Activated CD4-positive, alpha-beta T cell treated with anti-CD3 and anti-CD28 coated beads, Interleukin-10, Interleukin-2, amounts not matched to agents 100 ng/mL and 50 ng/mL, durations not matched to agents 16 hours and 8 hours (primary cell): ENCODE measurements at places on chromosomes 1 and 21.

DNA sequence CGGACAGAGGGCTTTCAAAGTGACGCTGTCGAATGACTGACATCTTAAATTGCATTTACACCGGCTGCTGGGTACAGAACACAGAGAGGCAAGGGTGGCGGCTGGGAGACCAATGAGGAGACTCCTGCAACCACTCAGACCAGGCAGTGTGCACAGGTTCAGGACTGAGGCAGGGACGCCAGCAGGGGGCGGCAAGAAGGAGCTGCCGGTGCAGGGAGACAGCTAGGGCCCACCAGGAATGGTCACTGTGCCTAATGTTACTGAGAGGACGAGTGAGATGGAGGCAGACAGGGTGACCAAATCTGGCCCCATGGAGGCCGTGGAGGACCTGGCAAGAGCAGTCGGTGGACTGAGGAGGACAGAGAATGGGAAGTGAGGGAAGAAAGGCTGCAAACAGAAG is 23.5 kb downstream of the GLIS1 start:
- DNase-seq = peak; percentile 14

DNA sequence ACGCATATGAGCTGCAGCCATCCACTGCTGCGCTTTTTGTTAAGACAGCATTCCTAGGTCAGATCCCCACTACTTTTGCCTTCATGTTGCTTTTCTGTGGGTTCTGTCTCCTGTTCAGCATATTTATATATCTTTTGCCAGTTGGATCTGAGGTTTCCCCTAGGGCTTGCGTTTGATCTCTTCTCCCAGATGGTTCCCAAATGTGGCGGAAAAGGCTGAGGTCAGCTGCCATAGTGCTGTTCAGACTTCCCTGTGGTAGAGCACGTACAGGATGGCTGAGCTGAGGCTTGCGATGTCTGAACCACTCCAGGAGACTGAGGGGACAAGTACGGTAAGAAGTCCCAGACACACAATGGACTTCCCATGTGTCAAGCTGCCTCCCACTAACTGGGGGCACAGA is 39.8 kb downstream of the COL6A1 start:
- DNase-seq = no peak

GRCh38 chr1:227317523-227318015 is 723 bp downstream of the CDC42BPA start:
- DNase-seq = peak; percentile 9

DNA sequence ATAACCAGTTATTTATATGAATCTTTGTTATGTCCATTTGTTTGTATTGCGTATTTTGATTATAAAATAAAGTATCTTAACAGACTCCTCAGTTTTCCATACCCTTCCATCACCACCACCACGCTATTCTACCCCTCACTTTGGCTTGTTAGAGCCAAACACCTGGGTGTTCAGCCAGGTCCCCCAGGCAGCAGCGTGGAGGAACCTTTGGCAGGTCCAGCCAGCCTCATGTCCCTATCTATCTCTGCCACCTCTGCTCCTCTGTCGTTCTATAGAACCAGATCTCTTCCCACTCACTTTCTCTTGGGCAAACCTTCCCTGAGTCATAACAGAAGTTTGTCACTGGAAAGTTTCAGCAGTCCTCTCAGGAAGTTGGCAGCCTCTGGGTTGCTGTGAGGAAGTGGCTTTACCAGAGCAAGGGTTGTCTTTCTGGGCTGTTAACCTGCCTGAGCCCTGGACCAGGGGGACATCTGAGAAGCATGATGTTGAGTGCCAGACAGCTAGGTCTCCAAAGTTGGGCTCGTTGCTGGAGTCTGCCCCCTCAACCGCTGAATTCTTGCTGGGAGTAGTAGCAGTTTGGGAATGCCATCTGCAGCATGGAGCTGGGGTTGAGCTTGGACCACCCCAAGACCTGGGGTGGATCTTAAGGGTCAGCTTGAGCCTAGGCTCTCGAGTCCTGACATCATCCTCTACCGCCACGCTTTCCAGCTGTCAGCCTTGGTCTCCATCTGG is 996 bp upstream of the SH3BGRL3 start:
- peak; percentile 82 for DNase-seq

GRCh38 chr1:201128962-201129361 is 2.0 kb upstream of the ASCL5 start:
- no peak for DNase-seq

DNA sequence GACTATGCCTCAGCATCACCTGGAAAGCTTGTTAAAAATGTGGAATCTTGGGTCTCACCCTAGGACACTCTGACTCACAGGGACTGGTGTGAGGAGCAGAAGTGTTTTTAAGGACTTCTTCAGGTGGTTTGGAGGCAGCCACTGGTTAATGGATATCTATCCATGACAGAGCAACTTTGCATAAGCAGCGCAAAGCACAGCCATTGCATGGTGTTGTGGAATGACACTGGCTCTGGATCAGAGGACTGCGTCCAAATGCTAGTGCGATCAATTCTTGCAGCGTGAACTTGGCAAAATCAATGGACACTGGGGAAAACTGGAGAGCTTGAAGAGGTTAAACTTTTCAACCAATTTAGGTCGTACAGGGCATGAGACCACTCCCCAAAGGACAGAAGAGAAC is 116.8 kb upstream of the FAM78B start:
- no peak for DNase-seq

DNA sequence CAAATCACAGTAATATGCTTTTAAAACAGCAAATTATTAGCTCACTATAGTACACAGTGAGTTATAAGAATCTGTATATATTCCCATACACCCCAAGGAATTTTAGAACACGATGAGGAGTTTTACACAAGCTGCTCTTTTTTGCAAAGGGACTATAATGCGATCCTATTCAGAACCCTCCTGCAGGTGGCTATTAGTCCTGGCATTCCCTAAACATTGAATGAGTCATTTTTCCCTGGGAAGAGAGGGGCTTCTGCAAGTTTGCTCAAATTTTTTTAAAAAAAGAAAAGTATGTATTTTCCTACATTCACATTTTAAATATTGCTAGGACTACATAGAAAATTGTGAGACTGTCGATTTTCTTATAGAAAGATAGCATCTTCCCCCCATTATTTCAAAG is 106.3 kb downstream of the COL11A1 start:
- no peak for DNase-seq

DNA sequence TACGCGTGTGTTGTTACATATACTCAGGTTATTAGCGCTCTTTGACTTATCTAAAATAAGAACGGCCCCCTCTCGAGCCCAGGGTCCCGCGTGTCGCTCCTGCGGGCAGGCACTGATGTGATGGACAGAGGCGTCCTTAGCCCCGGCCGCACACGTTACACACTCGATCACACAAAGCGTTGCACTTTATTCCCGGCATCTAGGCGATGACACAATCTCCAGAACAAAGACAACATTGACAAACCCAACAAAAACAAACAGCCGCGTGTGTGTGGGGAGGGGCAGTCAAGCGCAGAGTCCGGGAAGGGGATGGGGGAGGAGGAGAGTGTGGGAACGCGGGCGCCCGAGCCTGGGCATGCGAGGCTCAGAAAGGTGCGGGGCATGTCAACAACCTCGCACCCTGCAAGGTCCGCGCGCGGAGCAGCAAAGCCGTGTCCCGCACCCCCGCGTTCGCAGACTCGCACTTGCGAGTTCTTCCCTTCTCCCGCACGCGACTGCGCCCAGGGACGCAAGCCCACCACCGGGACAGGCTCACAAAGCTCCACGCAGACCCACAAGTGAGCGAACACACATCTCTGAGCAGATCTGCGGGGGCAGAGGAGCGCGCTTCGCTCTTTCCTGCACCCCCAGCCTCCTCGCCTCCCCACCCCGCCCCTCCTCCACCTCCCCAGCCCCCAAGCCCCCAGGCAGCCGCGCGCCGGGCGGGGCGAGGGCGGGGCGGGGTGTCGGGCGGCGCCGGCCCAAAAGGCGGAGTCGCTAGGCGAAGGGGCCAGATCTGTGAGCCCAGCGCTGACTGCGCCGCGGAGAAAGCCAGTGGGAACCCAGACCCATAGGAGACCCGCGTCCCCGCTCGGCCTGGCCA is at the start of gene EFNA1:
Gene EFNA1 (plus strand): TSS at position 772 of the 862 bp plus-strand sequence. CDS start 102 bp downstream, outside the sequence.
- DNase-seq = peak; percentile 35

- DNase-seq = no peak
These were observed 84.9 kb downstream of the NTNG1 start for GRCh38 chr1:107225706-107226105.

- no peak for DNase-seq
These were observed 26.1 kb downstream of the PALMD start for GRCh38 chr1:99672038-99672437.

- DNase-seq = no peak
These were observed 37.4 kb downstream of the LAMC2 start for GRCh38 chr1:183223467-183223866.

- no peak for DNase-seq
These were observed 23.1 kb downstream of the USP24 start for GRCh38 chr1:55192093-55192492.

- no peak for DNase-seq
These were observed 24.2 kb downstream of the HSPA13 start for GRCh38 chr21:14358775-14359174.

DNA sequence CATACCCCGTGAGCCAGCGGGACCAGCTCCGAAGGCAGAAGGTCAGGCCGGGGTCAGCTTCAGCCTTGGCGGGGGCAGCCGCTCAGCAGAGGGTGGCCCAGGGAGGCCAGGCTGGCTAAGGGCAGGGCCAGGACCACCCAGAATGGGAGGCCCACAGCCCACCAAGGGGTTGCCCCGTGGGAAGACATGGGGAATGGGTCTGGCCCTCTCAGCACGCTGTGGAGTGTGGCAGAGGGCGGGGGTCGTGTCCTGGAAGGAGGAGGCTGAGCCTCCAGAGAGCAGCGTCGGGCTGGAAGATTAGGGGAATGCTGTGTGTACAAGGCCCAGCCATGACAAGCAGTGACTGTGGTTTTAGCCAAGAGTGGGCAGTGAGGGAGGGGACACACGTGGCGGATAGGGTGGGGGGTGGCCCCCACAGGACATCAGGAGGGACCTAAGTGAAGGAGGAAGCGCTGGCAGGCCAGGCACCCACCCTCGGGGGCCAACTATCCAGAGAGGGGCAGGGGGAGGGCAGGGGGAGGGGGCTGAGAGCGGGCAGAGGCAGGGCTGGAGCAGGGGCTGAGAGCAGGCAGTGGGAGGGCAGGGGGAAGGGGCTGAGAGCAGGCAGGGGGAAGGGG is 43.9 kb upstream of the POFUT2 start:
- DNase-seq = no peak

DNA sequence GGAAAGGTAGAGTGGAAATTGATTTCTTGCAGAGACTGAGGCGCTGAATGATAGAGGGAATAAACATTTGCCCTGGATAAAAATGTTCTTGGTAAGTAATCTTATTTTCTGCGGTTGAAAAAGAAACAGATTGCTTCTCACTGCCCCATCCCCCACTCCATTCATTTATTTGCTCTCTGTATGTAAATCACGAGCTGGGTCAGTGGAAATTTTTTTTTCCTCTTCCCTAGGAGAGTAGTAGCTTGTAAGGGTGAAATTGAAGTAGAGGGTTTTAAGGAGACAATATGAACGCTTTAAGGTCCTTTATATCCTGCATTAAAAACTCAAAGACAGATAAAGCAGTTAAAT is 1.4 kb upstream of the BRINP3 start:
- no peak for DNase-seq

- DNase-seq = no peak
These were observed 146.2 kb upstream of the NFIA start for GRCh38 chr1:60936163-60936562.

GRCh38 chr1:171742577-171742922 is 685 bp upstream of the VAMP4 start:
- DNase-seq = peak; percentile 20

DNA sequence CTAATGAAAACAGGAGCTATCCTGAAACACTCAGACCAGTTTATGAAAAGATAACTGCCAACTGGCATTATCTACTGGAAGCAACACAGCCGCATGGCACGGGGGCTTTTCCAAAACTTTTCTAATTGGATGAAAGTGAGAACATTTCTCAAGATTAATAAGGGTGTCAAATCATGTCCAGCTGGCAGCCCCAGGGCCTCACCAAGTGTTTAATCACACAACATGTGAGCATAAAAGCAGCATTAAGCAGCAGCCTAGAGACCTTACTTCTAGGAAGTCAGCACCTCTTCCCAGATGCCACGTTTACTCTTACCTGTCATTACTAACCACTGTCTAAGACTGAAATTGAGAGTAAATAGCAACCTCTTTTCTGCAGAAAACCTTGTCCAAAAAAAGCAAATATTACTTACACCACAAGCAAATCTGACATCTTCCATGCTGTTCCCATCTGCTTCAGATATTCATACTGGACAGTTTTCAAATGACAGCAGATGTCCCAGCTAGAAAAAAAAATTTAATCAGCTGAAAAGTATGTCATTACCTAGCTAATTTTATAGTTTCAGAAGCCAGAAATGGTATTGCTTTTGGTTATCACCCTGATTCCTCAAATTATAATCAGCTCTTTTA is 341.5 kb upstream of the ZP4 start:
- no peak for DNase-seq

GRCh38 chr21:34812504-34813265 is 143.9 kb downstream of the CLIC6 start:
- no peak for DNase-seq

DNA sequence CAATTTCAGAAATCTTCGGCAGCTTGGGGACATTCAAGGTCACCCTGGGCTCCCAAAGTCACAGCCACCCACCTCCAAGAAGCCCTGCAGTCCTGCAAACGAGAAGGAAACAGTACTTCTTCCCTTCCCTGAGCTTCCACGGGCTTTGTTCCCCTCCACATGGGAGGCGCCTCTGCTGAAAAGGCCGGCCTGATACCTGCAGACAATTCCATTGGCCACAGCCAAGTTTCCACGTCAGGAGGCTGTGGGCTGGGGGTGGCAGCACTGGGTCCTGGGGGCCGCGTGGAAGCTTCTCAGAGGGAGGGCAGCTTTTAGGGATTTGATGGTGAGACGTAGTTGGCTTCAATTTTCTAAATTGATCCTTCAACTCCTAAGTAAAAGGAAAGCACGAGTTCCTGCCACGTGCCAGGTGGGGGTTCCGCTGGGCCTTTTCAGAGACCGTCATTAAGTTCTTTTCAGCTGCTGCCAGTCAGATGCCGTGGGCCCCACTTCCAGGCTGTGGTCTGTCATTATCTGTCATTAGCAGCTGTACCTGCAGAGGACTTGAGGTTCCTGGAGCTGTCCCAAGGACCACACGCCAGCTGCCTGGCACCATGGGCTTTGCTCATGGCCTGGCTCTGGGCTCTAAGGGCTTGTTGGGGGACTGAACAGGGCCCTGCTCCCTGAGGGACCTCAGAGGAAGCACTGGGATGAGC is 98.7 kb downstream of the CRYAA start:
- no peak for DNase-seq

DNA sequence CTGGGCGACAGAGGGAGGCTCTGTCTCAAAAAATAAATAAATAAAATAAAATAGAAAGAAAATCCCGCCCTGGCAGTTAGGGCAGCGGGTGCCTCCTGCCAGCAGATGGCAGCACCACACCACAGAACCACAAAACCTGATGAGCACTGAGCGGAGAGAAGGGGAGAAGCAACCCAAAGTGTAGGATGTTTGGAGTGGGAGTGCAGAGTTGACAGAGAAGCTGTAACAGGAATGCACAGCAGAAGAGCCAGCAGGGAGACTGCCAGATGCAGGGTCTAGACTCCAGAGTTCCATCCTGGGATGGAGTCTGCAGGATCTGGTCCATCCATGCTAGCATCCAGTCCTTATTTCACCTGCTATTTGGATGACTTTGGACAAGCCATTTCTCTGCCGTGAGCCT is 29.7 kb upstream of the KIRREL1 start:
- peak; percentile 66 for DNase-seq
